Activated T-helper 1 cell treated with anti-CD3 and anti-CD28 coated beads, Interleukin-12 subunit alpha, Interleukin-12 subunit beta, Interleukin-2, Interleukin-4 antibody, amounts not matched to agents 30 ng/mL and 10 ng/mL and 1 ng/mL, durations not matched to agents 14 hours and 24 hours and 36 hours (primary cell): ENCODE measurements at places on chromosomes 4 and X. TPM values are rescaled to one million over a fixed set of nuclear protein-coding genes. Genes with fewer than 3 reads are reported as not detected.

The CT45A7 gene
- not detected in 2 replicates for total RNA-seq

The GAB1 gene
- 0.66 and 1.4 TPM in 2 replicates for total RNA-seq

The DDX53 gene
- total RNA-seq, result not detected in 2 replicates

The GAGE12F gene
- total RNA-seq, result not detected in 2 replicates

The NAT8L gene
- 7.4 and 8.0 TPM in 2 replicates for total RNA-seq

The TMEM128 gene
- total RNA-seq, result 17.7 and 19.9 TPM in 2 replicates

The PPEF1 gene
- not detected in 2 replicates for total RNA-seq

The NALF2 gene
- total RNA-seq, result 1.2 TPM in 2 replicates

The FGF13 gene
- total RNA-seq, result not detected in 2 replicates

The CFAP99 gene
- not detected in 2 replicates for total RNA-seq

The TMEM156 gene
- 27.7 and 29.4 TPM in 2 replicates for total RNA-seq

GRCh38 chr4:121375262-121375661 is 5.6 kb downstream of the QRFPR start:
- no peak overlapping the region for H3K27ac ChIP-seq
- no peak overlapping the region for H3K4me3 ChIP-seq
- H3K4me1 ChIP-seq, result peaks cover 7% of the 10 kb centered on the region

- no peak overlapping the region for H3K4me3 ChIP-seq
- H3K4me1 ChIP-seq, result no peaks in the 10 kb centered on the region
- no peak overlapping the region for H3K27ac ChIP-seq
These were observed 100.8 kb upstream of the LIMCH1 start for GRCh38 chr4:41437111-41437536.

DNA sequence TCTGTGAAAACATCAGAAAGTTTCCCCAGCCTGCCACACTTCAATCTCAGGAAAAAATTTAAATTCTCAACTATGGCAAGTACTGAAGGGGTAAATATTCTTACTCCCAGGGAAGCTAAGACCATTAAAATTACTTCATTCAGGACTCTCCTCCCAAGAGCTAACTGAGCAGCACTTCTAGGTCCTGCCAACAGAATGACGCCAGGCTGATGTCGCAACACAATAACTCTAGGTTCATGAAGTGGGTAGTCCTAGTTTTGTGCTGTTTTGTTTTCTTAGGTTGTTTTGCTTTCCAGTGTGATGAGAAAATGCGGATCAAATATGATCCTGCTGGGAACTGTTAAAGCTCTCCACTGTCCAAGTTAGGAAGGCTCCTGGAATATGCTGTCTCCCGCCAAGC is 180.0 kb downstream of the NKX6-1 start:
- H3K4me1 ChIP-seq, result no peaks in the 10 kb centered on the region
- H3K4me3 ChIP-seq, result no peak overlapping the region
- no peaks in the 10 kb centered on the region for H3K36me3 ChIP-seq
- H3K27me3 ChIP-seq, result no peaks in the 10 kb centered on the region
- H3K27ac ChIP-seq, result no peak overlapping the region

GRCh38 chrX:17527922-17528321 is 152.9 kb downstream of the NHS start:
- H3K27ac ChIP-seq, result no peak overlapping the region
- peaks cover 1% of the 10 kb centered on the region for H3K27me3 ChIP-seq
- H3K36me3 ChIP-seq, result no peaks in the 10 kb centered on the region
- DNase-seq, result no peak
- no peak overlapping the region for H3K4me3 ChIP-seq

GRCh38 chr4:10640561-10641201 is 43.9 kb downstream of the CLNK start:
- H3K4me1 ChIP-seq, result peaks cover 10% of the 10 kb centered on the region
- H3K4me3 ChIP-seq, result no peak overlapping the region
- DNase-seq, result no peak
- H3K36me3 ChIP-seq, result no peaks in the 10 kb centered on the region
- H3K27me3 ChIP-seq, result no peaks in the 10 kb centered on the region
- H3K27ac ChIP-seq, result no peak overlapping the region

DNA sequence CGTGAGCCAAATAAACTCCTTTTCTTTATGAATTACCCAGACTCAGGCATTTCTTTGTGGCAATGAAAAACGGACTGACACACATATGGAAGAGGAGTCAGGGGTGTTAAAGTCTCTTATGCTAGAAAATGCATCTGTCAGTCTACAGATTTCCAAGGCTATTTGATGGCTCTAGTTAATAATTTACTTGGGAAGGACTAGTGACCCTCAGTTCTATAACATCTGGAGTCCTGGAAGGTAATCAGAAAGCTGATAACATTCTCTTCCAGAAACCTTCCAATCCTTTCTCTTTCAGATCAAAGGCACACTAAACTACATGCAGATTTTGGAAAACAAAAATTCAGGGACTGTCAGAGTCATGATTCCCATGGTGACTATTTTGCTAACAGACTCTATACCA is 142.0 kb upstream of the TEX13D start:
- no peaks in the 10 kb centered on the region for H3K36me3 ChIP-seq
- H3K4me1 ChIP-seq, result no peaks in the 10 kb centered on the region
- H3K27ac ChIP-seq, result no peak overlapping the region
- H3K4me3 ChIP-seq, result no peak overlapping the region

GRCh38 chrX:107467271-107467670 is 17.8 kb downstream of the FRMPD3 start:
- H3K4me3 ChIP-seq, result no peak overlapping the region
- H3K36me3 ChIP-seq, result no peaks in the 10 kb centered on the region
- H3K4me1 ChIP-seq, result no peaks in the 10 kb centered on the region
- DNase-seq, result no peak
- peaks cover 6% of the 10 kb centered on the region for H3K27me3 ChIP-seq

DNA sequence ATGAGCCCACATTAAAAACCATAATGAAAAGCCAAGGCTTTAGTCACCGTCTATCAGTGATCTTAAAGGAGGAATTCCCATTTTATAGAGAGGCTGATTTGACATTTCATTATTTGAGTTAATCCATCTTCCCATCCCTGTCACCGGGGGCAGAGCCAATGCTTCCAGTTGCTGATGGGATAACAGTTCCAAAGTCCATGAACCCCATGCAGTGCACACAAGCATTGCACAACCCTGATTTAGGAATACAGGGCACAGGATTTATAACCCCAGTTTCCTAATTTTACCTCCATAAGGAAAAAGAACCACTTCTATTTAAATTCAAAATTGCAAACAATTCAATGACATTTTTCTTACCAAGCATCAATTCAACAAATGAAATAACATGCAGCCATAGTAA is 36.5 kb downstream of the MAOB start:
- no peaks in the 10 kb centered on the region for H3K4me1 ChIP-seq
- peaks cover 2% of the 10 kb centered on the region for H3K27me3 ChIP-seq
- no peak overlapping the region for H3K27ac ChIP-seq
- no peaks in the 10 kb centered on the region for H3K36me3 ChIP-seq
- no peak for DNase-seq

DNA sequence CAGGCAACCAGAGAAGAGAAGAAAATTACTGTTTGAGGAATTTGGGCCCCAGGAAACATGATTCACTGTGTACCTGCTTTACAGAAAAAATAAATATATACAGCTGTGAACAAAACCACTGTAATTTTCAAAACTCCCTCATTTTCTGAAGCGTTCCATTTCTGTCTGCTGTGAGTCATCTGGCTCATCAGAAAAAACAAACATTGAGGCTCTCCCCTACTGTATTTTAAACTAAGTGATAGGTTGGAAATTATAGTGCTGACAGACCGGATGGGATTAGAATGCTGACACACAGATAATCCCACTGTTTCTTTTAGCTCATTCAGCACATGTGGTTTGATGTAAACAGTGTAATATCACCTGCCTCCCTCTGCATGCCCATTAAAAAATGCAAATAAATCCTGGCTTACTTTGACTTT is 847.0 kb downstream of the TRIML1 start:
- no peaks in the 10 kb centered on the region for H3K36me3 ChIP-seq
- no peaks in the 10 kb centered on the region for H3K27me3 ChIP-seq
- no peak overlapping the region for H3K4me3 ChIP-seq
- H3K4me1 ChIP-seq, result no peaks in the 10 kb centered on the region
- no peak overlapping the region for H3K27ac ChIP-seq

DNA sequence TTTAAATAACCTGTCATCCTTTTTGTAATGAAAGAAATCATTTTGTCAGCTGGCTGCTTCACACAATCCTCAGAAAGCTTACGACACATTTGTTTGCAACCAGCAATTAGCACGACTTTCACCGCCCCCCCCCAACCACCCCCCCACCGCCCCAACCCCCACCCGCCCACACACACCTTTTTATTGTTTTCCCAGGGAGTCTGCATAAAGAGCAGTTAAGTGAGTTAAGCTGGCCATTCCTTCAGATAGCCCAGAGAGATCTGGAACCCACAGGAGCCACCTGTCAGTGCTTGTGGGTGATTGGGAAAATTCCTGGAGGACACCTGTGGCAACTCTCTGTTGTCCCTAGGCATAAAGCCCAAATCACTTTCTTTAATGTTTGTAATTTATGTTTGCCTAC is 175.7 kb upstream of the FMR1 start:
- H3K27ac ChIP-seq, result no peak overlapping the region
- no peak overlapping the region for H3K4me3 ChIP-seq
- peaks cover 2% of the 10 kb centered on the region for H3K36me3 ChIP-seq
- no peak for DNase-seq
- H3K27me3 ChIP-seq, result peaks cover 3% of the 10 kb centered on the region
- peaks cover 30% of the 10 kb centered on the region for H3K4me1 ChIP-seq

DNA sequence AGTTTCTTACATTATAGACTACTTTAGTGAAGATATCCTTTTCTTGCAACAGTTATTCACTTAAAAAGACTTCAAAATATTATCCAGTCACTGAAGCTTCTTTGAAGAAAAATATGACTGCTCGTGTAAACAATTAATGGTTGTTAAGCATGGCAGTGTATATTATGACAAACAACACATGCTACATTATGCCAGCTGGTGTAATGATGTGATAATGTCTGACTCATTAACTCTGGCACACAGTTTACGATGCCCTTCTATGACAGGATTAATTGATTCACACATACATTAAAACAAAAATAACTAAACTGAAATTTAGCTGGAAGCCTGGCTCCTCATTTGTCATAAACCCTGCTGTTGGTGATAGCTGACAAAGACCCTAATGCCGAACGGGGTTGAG is 22.4 kb downstream of the GK2 start:
- no peaks in the 10 kb centered on the region for H3K4me1 ChIP-seq
- H3K4me3 ChIP-seq, result no peak overlapping the region
- H3K27ac ChIP-seq, result no peak overlapping the region

- no peak overlapping the region for H3K4me3 ChIP-seq
- no peaks in the 10 kb centered on the region for H3K27me3 ChIP-seq
- no peak for DNase-seq
These were observed 8.2 kb downstream of the MTHFD2L start for GRCh38 chr4:74166135-74166534.

DNA sequence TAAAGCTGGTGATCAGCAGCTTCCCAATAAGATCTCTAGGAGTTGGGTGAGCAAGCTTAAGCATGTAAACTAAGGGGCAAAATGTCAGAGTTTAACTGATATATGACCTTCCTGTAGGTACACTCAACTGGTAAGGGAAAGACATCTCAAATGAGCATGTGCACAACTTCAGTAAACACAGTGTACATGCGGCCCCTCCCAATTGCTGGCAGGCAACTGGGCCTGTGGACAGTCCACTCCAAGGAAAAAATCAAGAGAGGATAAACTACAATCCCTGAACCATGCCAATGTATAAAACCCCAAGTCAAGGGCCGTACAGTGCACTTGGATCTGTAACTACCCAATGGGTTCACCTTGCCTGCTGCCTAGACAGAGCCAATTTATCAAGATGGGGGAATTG is 4.9 kb upstream of the NAA11 start:
- no peaks in the 10 kb centered on the region for H3K4me1 ChIP-seq
- H3K36me3 ChIP-seq, result no peaks in the 10 kb centered on the region
- DNase-seq, result no peak
- no peak overlapping the region for H3K4me3 ChIP-seq

- no peaks in the 10 kb centered on the region for H3K4me1 ChIP-seq
- no peaks in the 10 kb centered on the region for H3K27me3 ChIP-seq
- no peaks in the 10 kb centered on the region for H3K36me3 ChIP-seq
- H3K27ac ChIP-seq, result no peak overlapping the region
- no peak overlapping the region for H3K4me3 ChIP-seq
These were observed 856.3 kb upstream of the NDST4 start for GRCh38 chr4:115969756-115970155.

DNA sequence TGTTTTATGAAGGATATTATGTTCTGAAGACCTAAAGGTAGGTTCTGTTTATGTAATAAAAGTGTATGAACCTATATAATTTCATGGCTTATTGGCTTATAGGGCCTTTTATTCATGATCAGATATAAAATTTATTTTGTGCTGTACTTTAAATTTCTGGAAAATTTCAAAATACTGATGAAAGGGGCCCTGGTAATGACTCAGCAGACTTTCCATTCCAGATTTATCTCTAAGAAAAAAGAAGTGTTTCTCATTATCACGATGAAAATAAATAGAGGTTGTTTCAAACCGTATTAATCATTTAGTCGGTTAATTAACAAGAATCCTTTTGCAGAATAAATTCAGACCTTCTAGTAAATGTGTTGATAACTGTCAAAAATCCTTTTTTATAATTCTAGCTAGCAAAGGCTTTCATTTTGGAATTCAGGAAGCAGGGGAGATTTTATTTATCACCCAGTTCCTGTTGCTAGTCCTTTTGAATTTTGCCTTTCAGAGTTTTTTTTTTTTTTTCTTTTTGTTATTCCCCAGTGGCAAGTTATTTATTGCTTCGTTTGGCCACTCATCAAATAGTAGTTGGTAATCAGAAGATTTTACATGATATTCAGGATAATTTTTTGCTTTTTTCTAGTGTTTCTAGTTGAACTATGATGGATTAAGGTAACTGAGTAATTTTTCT is 5.4 kb upstream of the TAPT1 start:
- H3K36me3 ChIP-seq, result peaks cover 2% of the 10 kb centered on the region
- H3K4me1 ChIP-seq, result peaks cover 29% of the 10 kb centered on the region
- H3K4me3 ChIP-seq, result no peak overlapping the region
- DNase-seq, result no peak
- no peaks in the 10 kb centered on the region for H3K27me3 ChIP-seq

GRCh38 chr4:98887145-98887544 is 41.8 kb downstream of the EIF4E start:
- no peak for DNase-seq
- H3K36me3 ChIP-seq, result peaks cover 42% of the 10 kb centered on the region
- H3K27me3 ChIP-seq, result no peaks in the 10 kb centered on the region
- H3K27ac ChIP-seq, result no peak overlapping the region

GRCh38 chr4:10123227-10124101 is 6.9 kb upstream of the WDR1 start:
- no peaks in the 10 kb centered on the region for H3K27me3 ChIP-seq
- H3K27ac ChIP-seq, result peak overlapping the region; percentile 70
- H3K36me3 ChIP-seq, result peaks cover 3% of the 10 kb centered on the region
- no peak for DNase-seq
- peaks cover 64% of the 10 kb centered on the region for H3K4me1 ChIP-seq
- H3K4me3 ChIP-seq, result peak overlapping the region; percentile 50

- H3K36me3 ChIP-seq, result no peaks in the 10 kb centered on the region
- H3K27ac ChIP-seq, result no peak overlapping the region
- no peak for DNase-seq
- H3K4me3 ChIP-seq, result no peak overlapping the region
These were observed 7.9 kb upstream of the GNRHR start for GRCh38 chr4:67762086-67762485.
